ENCODE measurements at places on chromosomes 2 and 18.

GRCh38 chr2:231260442-231261208 is 62.2 kb downstream of the ARMC9 start:
- no peak for DNase-seq

DNA sequence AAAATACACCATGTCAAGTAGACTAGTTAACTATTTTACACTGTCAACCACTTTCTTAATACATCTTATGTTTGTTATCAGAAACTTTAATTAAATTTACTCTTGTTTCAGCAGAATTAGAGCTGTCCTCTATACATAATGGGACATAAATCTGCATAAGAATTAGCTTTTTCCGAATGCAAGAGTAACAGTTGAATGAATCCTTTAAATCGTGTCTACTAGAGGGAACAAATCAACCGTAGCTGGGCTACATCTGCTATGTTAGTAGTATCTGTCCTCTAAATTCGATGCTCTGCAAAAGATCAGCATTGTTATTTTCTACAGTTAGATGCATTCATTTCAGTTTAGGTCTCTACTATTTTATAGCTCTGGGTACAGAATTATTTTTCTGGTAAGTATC is 1090.6 kb downstream of the DPP10 start:
- no peak for DNase-seq

GRCh38 chr2:30503695-30504052 is 56.6 kb downstream of the LCLAT1 start:
- DNase-seq = no peak

DNA sequence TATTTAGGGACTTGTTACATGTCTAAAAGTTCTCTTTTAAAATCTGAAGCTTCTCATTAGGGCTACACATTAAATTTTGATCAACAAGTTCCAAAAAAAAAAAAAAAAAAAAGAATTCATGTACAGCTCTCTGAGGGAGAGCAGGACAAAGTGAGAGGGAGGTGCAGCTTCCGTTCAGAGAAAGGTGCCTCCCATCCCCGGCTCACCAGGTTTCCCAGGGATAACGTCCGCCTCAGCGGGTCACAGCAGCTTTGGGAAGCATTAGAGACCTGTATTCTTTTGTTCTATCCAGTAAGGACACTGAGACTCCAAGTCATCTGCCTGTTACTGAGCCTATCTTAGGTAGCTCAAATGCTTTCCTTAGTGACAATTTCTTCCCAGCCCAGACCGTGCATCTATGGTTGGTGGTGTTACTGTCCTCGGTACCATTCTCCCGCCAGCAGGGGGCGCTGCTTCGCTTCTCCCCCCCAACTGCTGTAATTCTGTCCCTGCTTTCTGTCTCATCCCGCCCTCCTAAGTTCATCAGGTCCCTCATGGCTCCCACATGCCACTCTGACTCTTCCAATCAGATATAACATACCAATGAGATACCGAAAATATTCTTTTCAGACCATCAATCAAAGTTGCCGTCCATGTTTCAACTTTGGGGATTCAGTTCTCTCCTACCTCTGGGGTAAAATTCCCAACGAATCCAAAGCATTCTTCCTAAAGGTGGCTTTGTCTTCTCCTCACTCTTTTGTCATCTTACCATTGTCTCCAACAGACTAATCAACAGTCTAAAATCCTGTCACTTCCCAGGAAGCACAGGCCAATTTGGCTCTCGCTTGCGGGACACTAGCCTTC is 466.5 kb downstream of the METTL4 start:
- peak; percentile 12 for DNase-seq

DNA sequence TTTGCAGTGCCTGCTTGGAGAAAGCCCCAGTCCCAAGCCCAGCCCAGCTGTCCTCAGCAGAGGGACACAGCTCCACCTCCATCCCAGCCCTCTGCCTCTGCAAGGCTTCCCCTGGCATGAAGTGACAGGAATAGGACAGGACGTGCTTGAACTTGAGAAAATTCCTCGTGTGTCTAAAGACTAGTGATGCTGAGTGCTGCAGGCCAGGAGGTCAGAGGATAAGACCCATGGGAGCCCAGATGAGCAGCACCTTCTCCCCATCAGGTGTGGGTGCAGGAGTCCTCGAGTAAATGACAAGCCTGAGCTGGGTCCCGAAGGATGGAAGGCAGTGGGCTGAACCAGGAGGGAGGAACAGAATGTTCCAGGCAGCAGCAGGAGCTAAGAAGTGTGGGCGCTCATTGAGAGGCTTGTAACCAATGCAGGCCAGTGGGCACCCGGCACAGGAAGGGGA is 67.8 kb upstream of the UXS1 start:
- no peak for DNase-seq

DNA sequence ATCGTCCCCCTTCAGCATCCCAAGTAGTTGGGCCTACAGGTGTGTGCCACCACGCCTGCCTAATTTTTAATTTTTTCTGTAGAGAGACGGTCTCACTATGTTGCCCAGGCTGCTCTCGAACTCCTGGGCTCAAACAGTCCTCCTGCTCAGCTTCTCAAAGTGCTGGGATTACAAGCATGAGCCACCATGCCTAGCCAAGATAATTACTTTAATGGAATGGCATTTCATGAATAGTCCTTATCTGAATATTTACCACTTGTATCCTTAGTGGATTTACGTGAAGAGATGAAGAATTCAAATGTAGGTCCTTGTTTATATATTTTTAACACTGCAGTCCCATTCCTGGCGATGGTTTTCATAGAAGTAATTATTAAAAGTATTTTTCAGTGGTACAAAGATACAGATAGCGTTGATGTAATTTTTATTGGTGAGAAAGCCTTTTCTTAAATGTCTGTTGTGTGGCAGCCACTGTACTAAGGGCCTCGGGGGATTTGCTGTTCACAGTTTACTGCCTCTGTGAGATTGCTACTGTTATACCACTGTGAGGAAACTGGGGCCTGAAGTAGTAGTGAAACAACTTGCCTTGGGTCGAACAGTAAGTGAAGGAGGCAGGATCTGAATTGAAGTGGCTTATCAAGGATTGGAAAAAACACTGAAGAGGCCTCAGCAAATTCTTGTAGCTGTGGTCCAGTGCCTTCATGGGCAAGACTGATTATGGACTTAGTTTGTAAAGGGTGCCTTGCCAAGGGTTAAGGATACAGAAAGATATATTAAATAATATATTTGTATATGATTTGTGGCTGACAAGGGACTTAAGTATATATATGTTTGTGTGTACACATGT is 151.2 kb downstream of the PRPF40A start:
- no peak for DNase-seq

GRCh38 chr2:149666809-149667320 is 79.3 kb upstream of the MMADHC start:
- no peak for DNase-seq

- no peak for DNase-seq
Observed at GRCh38 chr2:75573145-75573878, 12.6 kb upstream of the EVA1A start.

DNA sequence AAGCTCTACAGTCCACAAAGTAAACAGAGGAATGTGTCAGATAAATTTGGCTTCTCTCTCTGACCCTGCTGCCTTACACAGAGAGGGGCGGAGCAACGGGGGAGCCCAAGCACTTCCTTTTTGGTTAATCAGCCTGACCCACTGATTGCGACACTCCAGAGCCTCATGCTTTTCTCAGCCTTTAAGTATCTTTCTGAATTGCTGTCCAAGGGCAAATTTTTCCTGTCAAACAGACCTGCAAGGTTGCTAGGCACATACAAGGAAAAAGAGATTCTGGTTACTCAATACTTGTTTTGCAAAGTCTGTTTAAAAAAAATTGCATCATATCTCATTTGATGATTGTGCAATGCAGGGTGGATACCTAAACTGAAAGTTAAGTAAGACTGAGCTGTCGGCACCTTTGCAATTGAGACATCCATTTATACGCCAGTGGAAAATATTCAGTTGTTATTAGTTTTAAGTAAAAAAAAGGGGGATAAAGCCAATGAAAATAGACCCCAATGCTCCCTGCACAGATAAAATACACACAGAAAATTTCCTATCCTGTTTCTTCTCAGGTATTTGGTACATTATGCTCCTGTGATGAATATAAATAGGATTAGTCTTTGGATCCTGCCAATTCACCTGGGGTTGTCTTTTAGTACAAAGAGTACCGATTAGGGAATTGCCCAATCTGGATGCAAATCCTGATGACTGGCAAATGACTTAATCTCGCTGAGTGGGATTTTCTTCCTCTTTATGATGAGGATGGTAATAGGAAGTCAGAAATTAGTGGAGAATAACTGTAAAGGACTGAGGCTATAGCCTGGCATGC is 260.2 kb upstream of the TRIB2 start:
- DNase-seq = peak; percentile 5

DNA sequence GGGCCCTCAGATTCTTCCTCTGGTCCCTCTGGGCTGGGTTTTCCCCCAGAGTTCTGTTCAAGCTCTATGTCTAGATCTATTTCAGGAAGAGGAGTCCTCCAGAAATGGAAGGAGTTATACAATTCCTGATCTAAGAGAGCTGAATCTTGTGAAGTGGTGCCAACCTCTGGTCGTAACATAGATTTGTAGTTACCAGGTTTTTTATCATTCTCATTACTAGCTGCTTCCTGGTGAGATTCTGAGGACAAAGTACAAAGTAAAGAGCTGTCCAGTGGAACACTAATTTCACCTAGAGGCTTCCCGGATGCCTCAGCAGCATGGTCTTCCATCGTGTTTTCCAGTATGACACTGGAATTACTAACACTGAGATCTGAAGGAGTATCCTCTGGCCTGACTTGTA is 44.1 kb downstream of the PPP4R1 start:
- DNase-seq = no peak

DNA sequence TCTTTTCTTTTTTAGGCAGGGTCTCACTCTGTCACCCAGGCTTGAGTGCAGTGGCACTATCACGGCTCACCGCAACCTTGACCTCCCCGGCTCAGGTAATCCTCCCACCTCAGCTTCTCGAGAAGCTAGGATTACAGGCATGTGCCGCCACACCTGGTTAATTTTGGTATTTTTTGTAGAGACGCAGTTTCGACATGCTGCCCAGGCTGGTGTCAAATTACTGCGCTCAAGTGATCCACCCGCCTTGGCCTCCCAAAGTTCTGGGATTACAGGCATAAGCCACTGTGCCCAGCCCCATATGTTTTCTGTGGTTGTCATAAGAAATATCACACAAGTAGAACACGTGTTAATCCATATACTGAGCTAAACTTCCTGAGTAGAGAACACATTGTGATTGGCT is 14.6 kb downstream of the ENOSF1 start:
- DNase-seq = no peak

DNA sequence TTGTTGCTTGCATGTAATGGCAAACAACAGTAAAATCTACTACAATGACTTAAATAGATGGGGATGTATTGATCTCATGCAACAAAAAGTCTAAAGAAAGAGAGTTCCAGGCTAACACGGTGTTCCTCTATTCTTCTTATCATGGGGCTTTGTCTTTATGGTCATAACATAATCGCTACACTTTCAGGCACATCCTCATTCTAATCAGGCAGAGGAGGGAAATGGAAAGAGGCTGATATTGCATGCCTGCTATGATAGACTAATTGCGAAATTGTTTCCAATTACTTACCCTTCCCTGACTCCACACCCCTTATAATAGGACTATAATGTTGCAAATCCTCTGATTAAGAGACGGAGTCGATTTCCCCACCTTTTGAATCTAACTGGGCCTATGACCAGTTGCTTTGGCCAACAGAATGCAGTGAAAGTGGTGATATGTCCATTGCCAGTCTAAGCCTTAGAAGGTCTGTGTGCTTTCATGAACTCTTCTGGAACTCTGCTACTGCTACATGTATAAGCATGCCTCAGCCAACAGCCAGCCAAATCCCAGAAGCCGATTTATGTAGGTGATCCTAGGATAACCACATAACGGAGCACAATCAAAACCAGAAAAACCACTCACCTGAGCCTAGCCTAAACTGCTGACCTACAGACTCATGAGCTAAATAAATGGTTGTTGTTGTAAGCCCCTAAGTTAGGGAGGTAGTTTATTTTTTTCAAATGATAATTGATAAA is 180.3 kb upstream of the TACR1 start:
- DNase-seq = no peak

- DNase-seq = no peak
Observed at GRCh38 chr2:151191001-151191400, 70.7 kb downstream of the RBM43 start.

DNA sequence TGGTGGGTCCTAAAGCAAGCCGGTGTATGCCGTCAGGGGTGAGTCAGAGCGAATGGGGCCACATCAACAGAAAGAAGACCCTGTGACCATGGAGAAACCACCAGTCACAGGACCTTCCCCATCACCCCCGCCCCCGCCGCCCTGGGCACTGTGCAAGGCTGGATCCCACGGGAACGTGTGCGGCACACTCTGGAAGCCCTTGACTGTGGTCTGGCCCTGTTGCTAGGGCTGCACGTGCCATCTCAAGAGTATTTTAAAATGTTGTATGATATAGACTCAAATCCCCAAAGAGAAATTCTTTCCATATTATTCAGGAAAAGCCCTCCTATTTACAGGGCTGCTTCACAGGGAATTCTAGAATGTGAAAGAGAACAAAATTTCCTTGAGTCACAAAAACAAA is 174.8 kb downstream of the BCL2 start:
- DNase-seq = no peak

DNA sequence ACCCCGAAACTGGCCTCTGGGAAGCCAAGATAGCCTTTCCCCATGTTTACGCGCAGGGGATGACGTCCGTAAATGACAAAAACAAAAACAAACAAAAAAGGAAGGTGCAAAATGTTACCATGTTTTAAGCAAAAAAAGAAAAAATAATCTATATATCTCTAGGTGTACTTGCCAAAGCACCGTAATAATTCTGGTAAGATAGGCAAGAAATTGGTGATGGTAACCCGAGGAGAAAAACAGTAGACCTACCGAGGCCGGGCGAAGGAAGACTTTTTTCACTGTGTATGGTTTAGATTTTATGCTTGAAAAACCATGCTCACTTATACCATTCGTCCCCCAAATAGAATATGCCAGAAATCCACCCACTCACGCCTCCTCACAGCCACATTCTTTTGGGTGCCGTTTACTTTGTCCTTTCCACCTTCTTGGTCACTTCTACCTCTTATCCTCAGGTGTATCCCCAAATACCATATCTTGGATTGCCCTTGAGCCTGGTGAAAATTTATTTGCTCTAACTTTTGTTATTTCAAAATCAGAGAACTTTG is 8.0 kb downstream of the GATA6 start:
- DNase-seq = no peak

DNA sequence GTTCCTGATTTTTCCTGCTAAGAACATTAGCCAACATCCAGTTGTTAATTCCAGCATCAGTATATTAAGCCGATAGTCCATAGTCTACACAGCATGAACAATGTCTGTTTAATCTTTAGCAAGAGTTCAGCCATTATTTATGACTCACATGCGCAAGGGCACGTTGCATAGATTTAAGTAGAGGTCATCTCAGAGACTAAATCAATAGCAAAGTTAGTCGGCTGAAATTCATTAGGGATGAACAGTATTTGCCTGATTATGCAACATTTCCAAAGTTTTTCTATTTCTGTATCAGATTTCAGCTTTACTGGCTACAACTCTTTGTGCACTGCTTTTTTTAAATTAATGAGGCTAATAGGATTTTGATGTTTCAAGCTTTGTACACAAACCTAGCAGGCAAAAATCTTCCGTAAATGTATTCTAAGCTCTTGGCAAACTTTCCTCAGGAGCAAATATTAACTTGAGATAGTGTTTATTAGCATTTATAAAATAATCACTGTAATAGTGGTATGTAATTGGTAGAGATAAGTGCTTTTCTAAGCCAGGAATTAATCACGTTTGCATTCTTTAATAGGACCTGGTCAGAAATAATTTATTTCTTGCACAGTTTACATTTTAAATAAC is 578.7 kb upstream of the ID2 start:
- no peak for DNase-seq

GRCh38 chr2:212314680-212315079 is 223.9 kb downstream of the ERBB4 start:
- DNase-seq = no peak

Measured in anterior cingulate cortex (tissue), 58 donors.